ENCODE measurements at places on chromosomes 7 and 10.
A peak's percentile ranks its signal among the peaks of the same experiment; 100 is the strongest.

- no peak for DNase-seq
Measured at GRCh38 chr10:102782673-102783551, 39.2 kb downstream of the WBP1L start.

- no peak for DNase-seq
Measured at GRCh38 chr10:43377424-43377883, 6.0 kb downstream of the FXYD4 start.

DNA sequence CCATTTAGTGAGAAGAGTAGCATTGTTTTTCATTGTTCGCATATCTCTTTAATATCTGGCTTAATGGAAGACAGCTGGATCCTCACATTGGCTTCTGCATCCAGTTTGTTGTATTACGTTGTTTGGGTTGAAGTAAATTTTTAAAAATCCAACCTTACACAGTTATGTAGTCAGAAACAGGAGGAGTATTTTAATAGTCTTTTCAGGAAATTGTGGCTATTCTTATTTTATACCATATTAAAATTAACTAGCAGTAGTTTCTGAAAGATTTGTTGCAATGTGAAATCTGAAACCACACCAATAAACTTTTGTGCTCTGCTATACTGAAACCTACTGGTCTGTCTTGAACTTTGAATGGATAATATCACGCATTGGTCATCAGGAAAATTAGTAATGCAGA lies 27.9 kb downstream of the MYPN start:
- no peak for DNase-seq

- DNase-seq: no peak
Measured at GRCh38 chr10:7546385-7546967, 120.3 kb downstream of the ITIH5 start.

DNA sequence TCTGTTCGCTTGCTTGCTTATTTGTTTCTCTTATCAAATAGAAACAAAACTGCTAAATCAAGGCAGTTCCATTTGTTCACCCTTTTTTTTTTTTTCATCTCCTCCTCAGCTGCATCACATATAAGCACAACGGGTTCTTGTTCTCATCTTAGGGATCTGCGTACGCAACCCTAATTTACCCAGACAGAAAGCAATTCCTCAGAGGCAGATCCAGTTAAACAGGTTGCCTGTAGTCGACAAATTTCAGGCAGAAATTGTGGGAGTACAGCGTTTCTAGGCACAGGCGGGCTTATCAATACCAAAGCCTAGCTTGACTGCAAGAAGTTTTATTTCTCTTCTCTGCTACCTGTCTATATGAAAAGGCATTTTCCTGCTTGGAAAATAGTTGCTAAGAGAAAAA lies 565.4 kb downstream of the NXPH1 start:
- no peak for DNase-seq

DNA sequence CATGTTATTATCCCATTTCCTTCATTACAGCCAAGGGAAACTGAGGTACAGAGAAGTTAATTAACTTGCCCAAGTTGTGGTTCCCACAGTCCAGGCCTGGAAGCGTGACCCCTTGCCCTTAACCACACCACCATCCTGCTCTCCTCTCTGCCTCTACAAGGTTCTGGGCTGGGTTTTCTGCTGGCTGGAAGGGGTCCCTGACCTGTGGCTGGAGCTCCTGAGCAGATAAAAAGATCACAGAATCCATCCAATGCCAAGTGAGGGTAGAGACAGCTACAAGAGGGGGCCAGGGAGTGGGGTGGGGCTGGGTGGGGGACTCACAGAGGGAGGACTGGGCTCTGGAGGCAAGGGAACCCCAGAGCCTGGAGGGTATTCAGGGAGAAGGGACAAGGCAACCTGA lies 9.7 kb downstream of the ASB10 start:
- DNase-seq: no peak

- DNase-seq: peak; percentile 13
Measured at GRCh38 chr10:31759124-31759798, 169.4 kb downstream of the ARHGAP12 start.

DNA sequence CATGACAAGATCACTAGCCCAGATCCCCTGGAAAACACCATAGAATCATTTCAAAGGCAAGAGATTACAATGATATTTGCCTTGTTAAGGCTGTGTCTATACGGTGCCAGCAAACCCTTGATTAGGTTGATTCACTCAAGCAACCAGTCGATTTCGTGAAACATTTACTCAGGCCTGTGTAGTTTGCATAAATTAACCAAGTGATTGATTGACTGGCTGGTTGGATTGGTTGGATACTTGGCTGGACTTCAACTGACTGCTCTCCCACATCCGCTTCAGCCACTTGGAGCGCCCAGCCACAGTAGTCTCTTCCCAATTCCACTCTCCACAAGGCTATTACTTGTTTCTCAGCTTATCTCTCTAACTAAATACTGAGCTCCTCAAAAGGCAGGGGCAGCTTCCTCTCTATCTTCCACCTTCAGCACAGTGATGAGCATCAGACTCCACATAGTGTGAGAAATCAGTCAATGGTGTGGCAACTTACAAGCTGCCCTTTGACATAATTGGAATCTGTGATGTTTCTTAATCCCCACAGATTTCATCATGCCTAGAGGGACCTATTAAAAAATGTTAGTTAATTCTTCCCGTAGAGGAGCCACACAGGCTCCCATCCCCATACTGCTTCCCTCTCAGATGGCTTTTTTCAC lies 217.4 kb downstream of the GRM8 start:
- no peak for DNase-seq

GRCh38 chr10:60230892-60231291 lies 158.8 kb downstream of the ANK3 start:
- DNase-seq: no peak

GRCh38 chr10:30836406-30836805 lies 195.3 kb downstream of the ZNF438 start:
- no peak for DNase-seq

GRCh38 chr7:81926-82756 lies 110.2 kb upstream of the FAM20C start:
- no peak for DNase-seq

GRCh38 chr7:88083883-88084282 lies 136.0 kb downstream of the SRI start:
- DNase-seq: no peak

DNA sequence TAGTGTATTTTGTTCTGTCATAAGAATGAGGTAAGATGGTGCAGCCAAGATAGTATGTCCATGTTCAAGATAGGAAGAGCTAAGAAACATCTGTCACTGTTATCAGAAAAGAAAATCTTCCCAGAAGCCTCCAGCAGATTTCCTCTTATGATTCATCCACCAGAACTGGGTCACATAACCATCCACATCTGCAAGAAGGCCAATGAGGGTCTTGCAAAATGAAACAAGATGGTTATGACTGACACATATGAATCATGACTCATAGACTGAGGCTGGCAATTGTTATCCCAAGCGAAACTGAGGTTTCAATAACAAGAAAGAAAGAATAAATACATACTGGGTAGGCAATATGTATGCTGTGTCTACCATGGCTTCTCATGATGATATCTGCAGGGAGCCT lies 30.3 kb downstream of the CCNJ start:
- no peak for DNase-seq

DNA sequence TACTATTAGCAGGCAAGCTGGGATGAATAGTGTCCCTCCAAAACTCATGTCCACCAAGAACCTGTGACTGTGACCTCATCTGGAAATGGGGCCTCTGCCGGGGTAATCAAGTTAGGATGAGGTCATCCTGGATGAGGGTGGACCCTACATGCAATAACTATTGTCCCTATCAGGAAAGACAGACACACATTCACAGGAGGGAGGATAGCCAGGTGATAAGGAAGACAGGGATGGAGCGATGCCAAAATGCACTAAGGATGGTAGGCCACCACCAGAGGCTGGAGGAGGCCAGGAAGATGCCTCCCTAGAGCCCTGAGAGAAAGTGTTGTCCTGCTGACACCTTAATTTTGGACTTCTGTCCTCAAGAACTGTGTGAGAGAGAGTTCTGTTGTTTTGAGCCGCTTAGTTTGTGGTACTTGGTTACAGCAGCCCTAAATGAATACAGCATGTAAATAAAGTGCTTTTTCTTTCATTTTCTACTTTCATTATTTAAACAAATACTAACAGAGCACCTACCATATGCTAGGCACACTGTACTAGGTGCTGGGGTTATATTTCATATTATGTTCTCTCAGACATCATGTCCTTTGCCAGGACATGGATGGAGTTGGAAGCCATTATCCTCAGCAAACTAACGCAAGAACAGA lies 111.9 kb downstream of the USP6NL start:
- DNase-seq: peak; percentile 95

DNA sequence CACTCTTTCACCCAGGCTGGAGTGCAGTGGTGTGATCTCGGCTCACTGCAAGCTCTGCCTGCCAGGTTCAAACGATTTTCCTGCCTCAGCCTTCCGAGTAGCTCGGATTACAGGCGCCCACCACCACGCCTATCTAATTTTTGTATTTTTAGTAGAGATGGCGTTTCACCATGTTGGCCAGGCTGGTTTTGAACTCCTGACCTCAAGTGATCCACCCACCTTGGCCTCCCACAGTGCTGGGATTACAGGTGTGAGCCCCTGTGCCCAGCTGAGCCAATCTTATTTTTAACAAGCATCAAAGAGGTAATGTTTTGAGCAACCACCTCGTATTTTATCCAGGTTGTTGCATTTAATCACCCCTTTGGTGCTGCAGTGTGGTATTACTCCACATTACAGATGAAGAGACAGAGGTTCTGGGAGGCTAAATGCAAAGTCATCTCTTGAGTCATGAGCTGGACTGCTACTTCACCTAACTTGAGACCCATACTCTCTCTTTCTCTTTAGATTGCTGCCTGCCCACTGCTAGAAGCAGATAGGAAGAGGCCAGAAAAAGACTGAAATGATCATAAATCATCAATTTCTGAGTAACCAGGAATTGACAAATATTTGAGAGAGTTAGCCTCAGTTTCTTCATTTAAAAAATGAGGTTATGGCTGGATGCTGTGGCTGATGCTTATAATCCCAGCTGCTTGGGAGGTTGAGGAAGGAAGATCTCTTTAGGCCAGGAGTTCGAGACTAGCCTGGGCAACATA lies 116.2 kb downstream of the CAMK1D start:
- peak; percentile 27 for DNase-seq

GRCh38 chr7:104442481-104442880 lies 114.1 kb downstream of the LHFPL3 start:
- no peak for DNase-seq

DNA sequence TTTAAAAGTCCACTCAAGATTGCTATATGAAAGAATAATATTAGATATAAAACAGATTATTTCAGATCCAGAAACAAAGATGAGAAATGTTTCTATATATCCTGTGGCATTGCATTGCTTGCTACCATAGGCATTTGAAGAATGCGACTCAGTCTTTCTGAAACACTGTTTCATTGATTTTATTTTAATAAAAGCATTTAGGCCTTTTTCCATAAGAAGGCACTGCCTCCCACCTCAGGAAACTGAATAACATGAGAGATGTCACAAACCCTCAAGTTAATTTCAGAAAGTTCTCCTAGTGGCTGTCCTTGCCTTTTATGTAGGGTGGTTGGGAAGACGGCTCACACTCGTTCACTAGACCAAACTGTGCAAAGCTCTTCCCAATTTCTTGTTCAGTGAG lies 23.3 kb downstream of the PRPS1L1 start:
- DNase-seq: no peak
